ENCODE measurements at places on chromosomes 5 and 9.
A peak's percentile ranks its signal among the peaks of the same experiment; 100 is the strongest.

DNA sequence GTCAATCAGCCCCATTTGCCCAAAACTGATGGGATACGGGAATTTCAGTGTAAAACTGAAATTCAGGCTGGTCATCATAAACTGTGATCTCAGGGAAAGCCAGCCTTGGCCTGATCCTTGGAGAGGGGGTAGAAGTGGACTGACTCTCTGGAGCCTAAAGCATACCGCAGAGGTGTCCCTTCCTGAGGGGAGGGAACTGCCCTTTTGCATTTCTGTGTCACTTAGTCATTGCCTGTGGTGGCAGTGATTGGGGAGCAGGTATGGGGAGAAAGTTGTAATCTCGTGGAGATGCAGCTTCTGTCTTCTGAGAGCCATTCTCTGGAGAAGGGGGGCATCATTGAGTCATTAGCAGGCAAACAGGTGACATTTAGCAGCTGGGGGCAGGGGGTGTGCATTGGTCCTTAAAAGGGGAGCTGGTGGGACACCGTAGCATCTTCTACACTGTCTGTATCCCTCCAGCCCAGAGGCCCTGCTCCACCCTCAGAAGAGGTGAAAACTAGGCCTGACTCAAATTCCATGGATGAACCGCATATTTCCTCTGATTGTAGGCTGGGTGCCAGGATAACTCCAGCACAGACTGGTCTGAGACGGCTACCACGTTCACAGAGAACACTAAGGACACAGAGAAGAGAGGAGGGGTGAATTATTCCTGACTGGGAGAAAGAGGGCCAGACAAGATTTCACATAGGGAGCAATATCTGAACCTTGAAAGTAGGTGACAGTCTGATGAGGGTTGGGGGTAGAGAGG, 143.3 kb downstream of the SEC61B start:
- no peak for DNase-seq

- DNase-seq: no peak
Measured at GRCh38 chr5:173574983-173575382, 41.5 kb downstream of the BOD1 start.

GRCh38 chr5:82222597-82223574, 55.3 kb downstream of the RPS23 start:
- no peak for DNase-seq

DNA sequence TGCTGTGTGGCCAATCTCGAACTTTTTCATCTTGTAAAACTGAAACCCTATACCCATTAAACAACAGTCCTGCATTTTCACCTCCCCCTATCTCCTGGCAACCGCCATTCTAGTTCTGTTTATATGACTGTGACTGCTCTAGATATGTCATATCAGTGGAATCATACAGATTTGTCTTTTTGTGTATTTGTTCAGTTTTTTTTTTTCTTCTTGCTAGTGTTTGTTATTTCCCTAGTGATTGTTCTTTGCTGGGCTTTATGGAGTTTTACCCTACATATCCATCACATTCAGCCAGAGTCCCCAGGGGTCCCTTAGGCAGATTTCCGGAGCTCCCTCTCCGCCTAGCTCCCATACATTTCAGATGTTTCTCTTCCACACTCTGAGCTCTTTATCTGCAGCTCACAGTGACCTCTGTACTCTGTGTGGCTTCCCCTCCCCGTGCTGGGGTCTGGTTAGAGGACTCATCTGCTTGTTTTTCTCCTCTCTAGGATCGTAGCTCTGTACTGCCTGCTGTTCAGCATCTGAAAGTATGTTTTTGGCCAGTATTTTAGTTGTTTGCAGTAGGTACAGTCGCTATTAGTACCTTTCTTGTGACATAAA, 25.1 kb upstream of the CARTPT start:
- peak; percentile 51 for DNase-seq

DNA sequence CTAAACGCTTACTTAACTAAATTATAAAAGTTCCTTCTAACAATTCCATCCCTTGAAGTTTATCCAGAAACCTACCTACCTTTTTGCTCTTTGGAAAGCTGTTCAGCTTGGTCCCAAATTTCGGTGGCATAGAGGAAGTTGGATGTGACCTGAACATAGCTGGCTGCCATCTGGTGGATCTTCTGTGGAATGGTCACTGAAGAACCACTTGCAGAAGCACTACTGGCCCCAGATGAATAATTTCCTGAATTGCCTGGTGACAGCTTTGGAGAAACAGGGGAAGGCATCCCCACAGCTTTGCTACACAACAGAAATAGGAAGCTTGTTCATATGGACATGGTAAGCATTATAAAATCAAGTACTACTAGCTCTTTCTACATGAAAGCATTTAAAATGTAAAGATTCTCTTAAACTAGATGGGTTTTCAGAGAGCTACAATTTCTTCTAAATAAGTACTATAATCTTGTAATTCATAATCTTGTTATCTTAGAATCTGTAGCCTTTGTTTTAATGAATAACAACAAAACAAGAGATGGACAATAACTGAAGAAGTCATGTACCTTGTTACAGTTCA, 9.9 kb downstream of the LEAP2 start:
- peak; percentile 40 for DNase-seq

- no peak for DNase-seq
Measured at GRCh38 chr5:10293907-10294662, 13.6 kb downstream of the CMBL start.

- no peak for DNase-seq
Measured at GRCh38 chr5:140524003-140524402, 23.5 kb upstream of the EIF4EBP3 start.

GRCh38 chr5:16480144-16480543, 14.5 kb upstream of the ZNF622 start:
- DNase-seq: no peak

- DNase-seq: no peak
Measured at GRCh38 chr5:149537374-149537975, 13.8 kb downstream of the CSNK1A1 start.

DNA sequence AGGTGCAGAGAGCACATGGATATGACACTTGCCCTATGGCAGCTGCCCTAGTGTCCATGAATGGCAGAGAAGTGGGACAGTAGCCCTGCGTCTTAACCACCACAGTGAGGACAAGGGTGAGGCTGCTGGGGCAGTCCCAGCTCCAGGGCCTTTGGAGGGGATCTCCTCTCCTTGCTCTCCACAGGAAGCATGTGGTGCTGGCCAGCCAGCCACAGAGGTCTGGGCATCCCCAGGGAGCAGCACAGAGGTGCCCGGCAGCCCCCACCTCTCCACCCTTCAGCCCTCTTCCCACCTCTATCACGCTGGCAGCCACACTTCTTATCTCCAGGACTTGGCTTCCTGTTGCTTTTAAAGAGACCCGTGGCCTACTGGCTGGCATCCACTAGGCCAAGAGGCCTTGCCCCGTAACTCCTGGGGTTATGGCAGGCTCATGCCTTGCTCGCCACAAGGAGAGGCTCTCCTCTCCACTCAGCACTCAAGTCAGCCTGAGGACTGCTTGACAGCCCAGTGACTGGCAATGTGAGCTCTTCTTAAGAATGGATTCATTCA, 21.9 kb downstream of the CSF2 start:
- DNase-seq: peak; percentile 15
